ENCODE measurements at places on chromosomes 3 and 15.

DNA sequence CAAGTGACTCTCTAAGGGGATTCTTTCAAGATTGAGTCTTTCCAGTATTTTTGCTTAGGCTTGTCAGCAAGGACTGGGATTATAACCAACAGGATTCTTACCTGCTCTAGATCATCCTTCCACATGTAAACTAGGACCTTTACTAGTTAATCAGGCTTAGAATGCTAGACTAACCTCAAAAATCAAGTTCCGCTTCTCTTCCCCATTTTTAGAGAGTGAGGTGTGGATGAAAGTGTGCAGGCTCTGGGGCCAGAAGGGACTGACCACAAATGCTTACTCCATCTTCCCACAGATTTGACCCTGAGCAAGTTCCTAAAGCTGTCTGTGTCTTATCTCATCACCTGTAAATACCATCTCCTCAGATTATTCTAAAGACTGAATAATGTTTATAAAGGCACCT, 89.5 kb upstream of the IL12A start:
- no peak for DNase-seq
- H3K27ac ChIP-seq, result no peak overlapping the region
- H3K27me3 ChIP-seq, result no peaks in the 10 kb centered on the region
- no peaks in the 10 kb centered on the region for H3K36me3 ChIP-seq
- no peak overlapping the region for H3K4me3 ChIP-seq

GRCh38 chr15:39075311-39075710, 505.6 kb upstream of the THBS1 start:
- H3K27ac ChIP-seq, result no peak overlapping the region
- no peak for DNase-seq
- H3K4me3 ChIP-seq, result no peak overlapping the region

- DNase-seq, result no peak
- no peaks in the 10 kb centered on the region for H3K36me3 ChIP-seq
- H3K4me3 ChIP-seq, result no peak overlapping the region
Observed at GRCh38 chr3:66362541-66362941, 138.3 kb downstream of the LRIG1 start.

- H3K4me3 ChIP-seq, result no peak overlapping the region
- H3K36me3 ChIP-seq, result no peaks in the 10 kb centered on the region
- no peaks in the 10 kb centered on the region for H3K4me1 ChIP-seq
- no peaks in the 10 kb centered on the region for H3K27me3 ChIP-seq
Observed at GRCh38 chr15:49410641-49411040, 12.4 kb upstream of the FGF7 start.

DNA sequence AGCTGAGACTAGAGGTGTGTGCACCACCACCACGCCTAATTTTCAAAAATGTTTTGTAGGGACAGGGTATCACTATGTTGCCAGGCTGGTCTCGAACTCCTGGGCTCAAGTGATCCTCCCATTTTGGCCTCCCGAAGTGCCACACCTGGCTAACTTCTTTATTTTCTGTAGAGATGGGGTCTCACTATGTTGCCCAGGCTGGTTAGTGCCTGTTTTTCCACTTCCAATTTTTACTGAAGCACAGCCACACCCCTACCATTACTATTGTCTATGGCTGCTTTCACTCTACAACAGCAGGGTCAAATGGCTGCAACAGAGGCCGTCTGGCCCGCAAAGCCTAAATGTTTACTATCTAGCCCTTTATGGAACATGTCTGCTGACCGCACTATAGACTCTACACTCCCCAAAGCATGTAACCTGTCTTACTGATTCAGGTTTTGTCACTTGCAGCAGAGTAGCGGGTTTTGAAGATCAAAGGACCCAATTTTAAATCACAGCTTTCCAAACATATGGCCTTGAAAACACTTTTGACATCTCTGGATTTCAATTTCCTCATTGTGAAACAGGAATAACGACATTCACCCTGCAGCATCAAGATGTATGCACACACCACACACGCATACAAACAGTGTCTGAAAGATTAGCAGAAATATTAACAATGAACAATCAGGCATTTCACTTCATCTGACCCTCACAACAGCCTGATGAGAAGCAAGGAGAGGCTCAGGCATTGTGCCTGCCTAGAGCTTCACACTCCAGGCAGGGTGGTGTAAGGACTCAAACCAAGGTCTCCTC, 46.1 kb downstream of the SCAP start:
- H3K4me3 ChIP-seq, result no peak overlapping the region
- H3K27me3 ChIP-seq, result no peaks in the 10 kb centered on the region
- DNase-seq, result no peak
- no peaks in the 10 kb centered on the region for H3K4me1 ChIP-seq
- peaks cover 20% of the 10 kb centered on the region for H3K36me3 ChIP-seq

All from iPS DF 6.9 (cell line).